ENCODE measurements at places on chromosomes 6 and 20. TPM values are rescaled to one million over a fixed set of nuclear protein-coding genes. Genes with fewer than 3 reads are reported as not detected.

Gene SRSF6
- total RNA-seq, result 37.8 TPM

Gene TSBP1
- not detected for total RNA-seq

Gene PAK5
- not detected for total RNA-seq

Gene IL17F
- total RNA-seq, result not detected

Gene C6orf132
- 1.2 TPM for total RNA-seq

Gene PHACTR3
- total RNA-seq, result not detected

Gene MATN4
- under 0.01 TPM for total RNA-seq

Gene ZBP1
- total RNA-seq, result not detected

Gene SIRPB1
- total RNA-seq, result 0.17 TPM

Gene OR2H2
- not detected for total RNA-seq

Gene ANGPT4
- under 0.01 TPM for total RNA-seq

Gene PKIB
- total RNA-seq, result 1.3 TPM

Gene OXT
- not detected for total RNA-seq

Gene CYP24A1
- total RNA-seq, result not detected

Gene ANKRD66
- not detected for total RNA-seq

Gene DOP1A
- total RNA-seq, result 33.7 TPM

Gene DNAJC5
- total RNA-seq, result 35.7 TPM

Gene TFAP2D
- total RNA-seq, result not detected

Gene CAGE1
- under 0.01 TPM for total RNA-seq

Gene COL12A1
- 1,023 TPM for total RNA-seq

Gene PCK1
- total RNA-seq, result not detected

Gene NKX2-2
- total RNA-seq, result not detected

Gene SASH1
- 38.6 TPM for total RNA-seq

Gene VSX1
- total RNA-seq, result not detected

Gene SLC22A2
- not detected for total RNA-seq

Gene ATP6V1G2
- total RNA-seq, result 4.1 TPM

Gene TTK
- 0.51 TPM for total RNA-seq

Gene PBX2
- 35.0 TPM for total RNA-seq

Gene GRM1
- 0.17 TPM for total RNA-seq

Gene SMLR1
- total RNA-seq, result not detected

Gene PTK6
- total RNA-seq, result under 0.01 TPM

Gene RAET1L
- total RNA-seq, result not detected

Measured in fibroblast of lung (primary cell).